ENCODE measurements at places on chromosomes 4 and X.

GRCh38 chrX:119878740-119879139 is 7.1 kb downstream of the NDUFA1 start:
- DNase-seq, result no peak

DNA sequence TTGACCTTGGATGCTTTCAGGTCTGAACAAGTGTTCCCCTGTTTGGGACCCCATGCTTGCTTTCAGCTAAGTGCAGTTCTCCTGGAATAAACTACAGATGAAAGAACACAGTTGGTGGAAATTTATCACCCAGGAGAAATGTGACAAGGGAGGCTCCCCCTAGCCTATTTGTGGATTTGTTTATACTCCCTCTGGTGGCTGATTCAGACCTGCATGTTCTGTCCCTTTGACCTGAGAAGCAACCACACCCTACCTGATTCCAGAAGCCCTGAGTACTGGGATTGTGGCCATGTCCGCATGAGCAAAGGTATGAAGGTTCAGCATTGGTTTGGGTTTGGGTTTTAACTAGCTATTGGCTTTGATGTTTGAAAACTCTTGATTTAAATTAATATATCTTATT is 440.9 kb downstream of the MID1IP1 start:
- no peak for DNase-seq

DNA sequence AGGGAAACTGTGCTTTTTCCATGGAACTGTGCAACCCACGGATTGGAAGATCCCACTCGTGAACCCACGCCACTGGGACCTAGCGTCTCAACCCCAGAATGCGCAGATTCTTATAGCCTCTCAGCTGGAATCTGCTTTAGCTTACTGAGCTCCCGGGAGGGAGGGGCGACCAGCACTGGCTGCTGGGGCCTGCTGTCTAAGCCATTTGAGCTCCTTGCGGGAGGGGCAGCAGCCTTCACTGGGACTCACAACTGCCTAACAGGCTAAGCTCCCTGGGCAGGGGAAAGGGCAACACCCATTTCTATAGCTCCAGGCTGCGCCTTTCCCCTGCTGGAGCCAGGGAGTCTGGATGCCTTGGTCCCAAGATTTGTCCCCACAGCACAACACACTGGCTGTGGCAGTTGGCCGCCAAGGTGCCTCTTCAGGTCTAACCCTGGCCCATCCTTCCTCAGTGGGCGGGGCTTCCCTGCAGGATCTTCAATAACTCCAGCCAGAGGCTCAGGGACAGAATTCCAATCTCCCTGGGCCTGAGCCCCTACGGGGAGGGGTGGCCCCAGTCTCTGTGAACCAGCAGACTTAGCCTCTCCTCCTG is 451.7 kb upstream of the PITX2 start:
- DNase-seq, result no peak

DNA sequence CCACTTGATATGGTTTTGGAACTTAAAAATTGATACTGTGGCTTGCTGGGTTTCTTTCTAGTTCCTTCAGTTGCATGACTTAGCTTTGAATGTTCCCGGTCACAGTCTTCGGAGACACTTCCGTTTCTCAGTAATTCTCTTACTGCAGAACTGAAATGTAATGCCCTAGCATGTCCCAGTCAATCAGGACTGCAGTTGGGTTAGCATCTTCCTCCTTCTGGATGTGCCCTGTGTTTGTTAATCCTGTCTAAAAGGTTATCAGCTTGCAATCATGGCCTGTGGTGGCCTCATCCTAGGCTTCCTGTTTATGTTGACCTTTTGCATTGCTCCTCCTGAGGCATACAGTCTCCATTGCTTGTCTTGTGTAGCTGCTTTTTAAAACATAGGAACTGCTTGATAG is 275.9 kb downstream of the ARHGAP10 start:
- no peak for DNase-seq

- no peak for DNase-seq
These were observed 123.8 kb upstream of the TEX13D start for GRCh38 chrX:124208660-124209059.

DNA sequence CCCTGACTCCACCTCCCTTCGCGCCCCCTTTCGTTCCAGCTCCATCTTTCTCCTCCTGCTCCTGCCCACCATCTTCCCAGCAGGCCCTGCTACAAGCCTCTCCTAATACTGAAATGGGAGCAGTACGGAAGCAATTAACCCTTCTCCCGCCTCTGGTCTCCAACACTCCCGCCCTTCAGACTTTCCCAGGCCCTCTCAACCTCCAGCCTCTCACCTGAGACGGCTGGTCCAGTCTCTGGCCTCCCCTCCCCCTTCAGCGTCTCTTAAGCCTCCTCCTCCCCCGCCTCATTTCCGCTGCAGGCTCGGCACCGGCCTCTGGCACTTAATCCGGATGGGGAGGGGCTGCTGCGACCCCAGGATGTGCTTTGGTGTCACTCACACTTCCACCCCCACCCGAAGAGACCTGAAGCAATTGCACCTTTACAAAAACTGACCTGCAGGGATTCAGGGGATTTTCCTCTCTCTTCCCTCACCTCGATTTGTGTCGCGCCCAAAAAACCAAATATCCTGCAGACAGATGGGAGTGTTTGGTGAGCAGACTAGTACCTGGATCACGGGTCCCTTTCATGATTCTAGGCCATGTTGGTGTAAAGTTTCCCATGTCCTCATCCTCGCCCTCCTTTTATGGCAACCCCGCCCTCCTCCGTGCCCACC is 657 bp downstream of the TCEAL8 start:
- no peak for DNase-seq

- no peak for DNase-seq
These were observed 94.5 kb downstream of the NAF1 start for GRCh38 chr4:163072222-163072621.

DNA sequence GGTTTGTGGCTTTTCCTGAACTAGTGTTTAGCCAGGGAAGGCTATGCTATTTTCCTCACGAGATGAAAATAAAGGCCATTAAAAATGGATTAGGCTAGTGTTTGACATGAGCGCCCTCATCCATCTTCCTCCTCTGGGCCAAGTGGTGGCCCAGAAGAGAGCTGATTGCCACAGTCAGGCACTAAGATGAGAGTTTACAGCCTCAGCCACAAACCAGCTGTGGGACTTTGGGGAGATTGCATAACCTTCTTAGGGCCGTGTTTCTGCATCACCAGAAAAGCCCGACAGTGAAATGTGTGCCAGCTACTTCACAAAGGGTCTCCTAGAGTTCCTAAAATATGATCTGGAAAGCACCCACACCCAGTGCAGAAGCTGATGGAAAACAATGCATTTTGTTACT is 42.3 kb upstream of the LNX1 start:
- DNase-seq, result no peak

DNA sequence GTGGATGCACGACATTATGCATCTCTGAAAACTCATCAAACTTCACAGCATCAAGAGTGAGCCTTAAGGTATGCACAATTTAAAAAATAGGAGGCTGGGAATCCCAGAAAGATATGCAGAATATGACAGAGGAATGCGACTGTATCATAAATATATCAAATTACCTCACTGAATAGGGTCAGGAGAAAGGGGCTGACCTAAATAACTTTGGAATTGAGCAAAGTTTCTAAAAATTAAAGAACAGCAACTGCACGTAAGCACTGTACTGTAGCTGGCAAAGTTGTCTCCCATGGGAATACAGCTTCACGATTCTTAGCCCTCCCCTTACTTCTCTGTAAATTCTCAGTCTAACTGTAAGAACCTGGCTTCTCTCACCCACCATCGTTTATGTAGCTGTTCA is 397.4 kb upstream of the ZFP42 start:
- no peak for DNase-seq

- no peak for DNase-seq
These were observed 342.8 kb downstream of the DMD start for GRCh38 chrX:32868524-32868895.

- DNase-seq, result no peak
These were observed 184.4 kb downstream of the GABRB1 start for GRCh38 chr4:47215759-47216158.

DNA sequence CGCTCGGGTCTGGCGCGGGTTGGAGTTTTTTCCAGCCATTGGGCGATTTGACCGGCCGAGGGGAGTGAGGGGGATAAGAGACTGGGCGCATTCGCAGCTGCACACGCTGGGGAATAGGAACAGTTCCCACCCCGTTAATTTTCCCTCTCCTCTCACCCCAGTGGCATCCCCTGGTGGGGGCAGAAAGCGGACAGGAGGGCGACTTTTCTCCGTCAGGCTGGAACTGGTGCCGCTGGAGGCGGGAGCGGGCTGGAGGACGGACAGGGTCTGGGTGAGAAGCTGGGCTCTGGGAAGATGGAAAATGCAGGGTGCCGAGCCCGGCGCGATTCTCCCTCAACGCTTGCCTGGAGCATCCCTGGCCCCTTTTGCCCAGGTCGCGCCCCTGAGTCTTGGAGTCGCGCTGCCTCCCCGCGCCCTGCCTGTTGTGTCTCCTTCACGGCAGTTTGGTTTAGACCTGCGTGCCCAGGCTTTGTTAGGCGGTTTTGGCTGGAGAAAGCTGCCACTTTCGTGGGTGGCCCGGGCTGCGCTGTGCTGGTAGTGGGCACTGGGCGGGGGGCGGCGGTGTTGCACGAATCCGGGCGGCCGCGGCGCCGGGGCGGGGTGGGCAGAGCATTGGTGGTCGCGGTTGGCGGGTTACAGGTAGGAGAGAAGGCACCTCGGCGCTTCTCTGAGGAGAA is 2.0 kb downstream of the ADGRL3 start:
- no peak for DNase-seq

- DNase-seq, result no peak
These were observed 56.0 kb downstream of the ZFYVE28 start for GRCh38 chr4:2362266-2363055.

GRCh38 chr4:5991405-5991804 is 26.8 kb downstream of the C4orf50 start:
- DNase-seq, result no peak

Measured in thoracic aorta (tissue), 2 donors.